ENCODE measurements at places on chromosomes 4 and X.

DNA sequence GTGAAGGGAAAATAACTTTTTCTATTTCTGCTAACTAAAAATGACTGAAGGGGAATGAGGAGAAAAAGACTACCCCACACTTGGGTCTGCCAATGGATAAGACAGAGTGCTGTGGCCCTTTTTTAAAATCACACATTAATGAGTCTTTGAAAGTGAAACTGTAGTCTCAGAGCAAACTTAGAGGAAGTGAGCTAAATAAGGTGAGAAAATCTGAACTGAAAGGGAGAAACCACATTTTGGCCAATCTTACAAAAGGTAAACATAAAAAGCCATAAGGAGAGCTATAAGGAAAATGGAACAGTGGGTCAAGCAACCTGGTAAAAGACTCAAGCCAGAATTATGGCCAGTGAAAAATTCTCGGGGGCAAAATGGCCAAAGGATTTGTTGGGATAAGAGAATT is 755.1 kb upstream of the IGFBP7 start:
- no peaks in the 10 kb centered on the region for H3K27me3 ChIP-seq
- no peaks in the 10 kb centered on the region for H3K36me3 ChIP-seq
- H3K4me3 ChIP-seq: no peak overlapping the region
- no peak for DNase-seq
- H3K4me1 ChIP-seq: no peaks in the 10 kb centered on the region

GRCh38 chr4:3339577-3339976 is 46.8 kb downstream of the RGS12 start:
- H3K4me1 ChIP-seq: no peaks in the 10 kb centered on the region
- no peak for DNase-seq
- no peaks in the 10 kb centered on the region for H3K36me3 ChIP-seq

- H3K27ac ChIP-seq: no peak overlapping the region
- H3K4me3 ChIP-seq: no peak overlapping the region
- H3K4me1 ChIP-seq: peaks cover 68% of the 10 kb centered on the region
- H3K27me3 ChIP-seq: no peaks in the 10 kb centered on the region
These were observed 161.8 kb upstream of the MAP3K15 start for GRCh38 chrX:19677121-19677520.

- no peak overlapping the region for H3K27ac ChIP-seq
- no peaks in the 10 kb centered on the region for H3K36me3 ChIP-seq
- no peaks in the 10 kb centered on the region for H3K27me3 ChIP-seq
- no peak for DNase-seq
- no peaks in the 10 kb centered on the region for H3K4me1 ChIP-seq
- H3K4me3 ChIP-seq: no peak overlapping the region
These were observed 230.3 kb downstream of the UNC5C start for GRCh38 chr4:95318483-95318882.
